ENCODE measurements at places on chromosomes 12 and 14.

- no peak for DNase-seq
Measured at GRCh38 chr12:6548556-6548955, 7.3 kb downstream of the IFFO1 start.

GRCh38 chr12:6494258-6494743 lies 399 bp downstream of the NCAPD2 start:
- no peak for DNase-seq

GRCh38 chr12:22765421-22766130 lies 140.6 kb downstream of the ETNK1 start:
- no peak for DNase-seq

- no peak for DNase-seq
Measured at GRCh38 chr14:51613416-51613815, 38.3 kb upstream of the FRMD6 start.

GRCh38 chr14:71607056-71607455 lies 325.2 kb upstream of the RGS6 start:
- no peak for DNase-seq

GRCh38 chr14:93086441-93087055 lies 29.2 kb downstream of the ITPK1 start:
- peak; percentile 23 for DNase-seq

- no peak for DNase-seq
Measured at GRCh38 chr12:117685110-117685926, 283.5 kb downstream of the KSR2 start.

DNA sequence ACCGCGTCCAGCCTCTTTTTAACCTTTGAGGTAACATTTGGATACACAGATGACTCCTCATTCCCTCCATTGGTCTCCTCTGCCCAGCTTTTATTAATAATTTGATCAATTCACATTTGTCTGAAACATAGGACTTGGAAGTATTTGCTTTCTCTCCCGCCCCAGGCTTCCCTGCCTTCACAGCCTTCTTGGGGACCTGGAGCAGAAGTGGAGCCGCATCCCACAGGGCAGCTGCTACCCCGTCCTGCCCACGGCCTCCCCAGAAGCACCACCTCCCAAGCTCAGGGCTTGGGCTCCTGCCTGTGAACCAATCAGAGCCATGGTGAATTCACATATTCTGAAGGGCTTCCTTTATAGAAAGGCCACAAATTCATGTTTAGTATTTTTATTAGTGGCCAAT lies 97.6 kb downstream of the PIWIL1 start:
- DNase-seq: no peak

- DNase-seq: peak; percentile 6
Measured at GRCh38 chr14:90454041-90455000, 57.5 kb downstream of the CALM1 start.

- no peak for DNase-seq
Measured at GRCh38 chr12:447141-447540, 12.6 kb upstream of the B4GALNT3 start.

- DNase-seq: no peak
Measured at GRCh38 chr14:95258754-95259593, 60.7 kb downstream of the CLMN start.

DNA sequence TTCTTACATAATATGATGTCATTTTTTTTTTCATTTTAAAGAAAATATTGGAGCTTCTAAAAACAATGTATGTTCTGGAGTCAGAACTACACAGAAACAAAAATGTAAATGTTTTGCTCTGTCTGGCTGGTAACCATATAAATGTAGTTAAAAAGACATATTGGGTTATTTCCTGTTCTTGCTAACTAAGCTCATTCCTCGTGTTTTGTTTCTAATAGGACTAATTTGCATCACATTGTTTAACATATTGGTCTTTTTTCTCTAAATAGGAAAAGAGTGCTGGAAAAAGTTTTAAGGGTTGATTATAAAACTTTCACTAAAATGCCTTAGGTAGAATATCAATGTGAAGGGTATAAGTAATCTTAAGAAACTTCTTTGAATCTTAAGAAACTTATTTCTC lies 221.3 kb downstream of the SLC6A15 start:
- no peak for DNase-seq

GRCh38 chr12:102622618-102623017 lies 142.3 kb upstream of the IGF1 start:
- no peak for DNase-seq
